Activated T-helper 2 cell treated with anti-CD3 and anti-CD28 coated beads, Interferon-gamma antibody, Interleukin-2, Interleukin-4, amounts not matched to agents 10 μg/mL and 5 μg/mL and 100 μg/mL, durations not matched to agents 14 hours and 24 hours and 36 hours (primary cell): ENCODE measurements at places on chromosomes 6 and 20.

DNA sequence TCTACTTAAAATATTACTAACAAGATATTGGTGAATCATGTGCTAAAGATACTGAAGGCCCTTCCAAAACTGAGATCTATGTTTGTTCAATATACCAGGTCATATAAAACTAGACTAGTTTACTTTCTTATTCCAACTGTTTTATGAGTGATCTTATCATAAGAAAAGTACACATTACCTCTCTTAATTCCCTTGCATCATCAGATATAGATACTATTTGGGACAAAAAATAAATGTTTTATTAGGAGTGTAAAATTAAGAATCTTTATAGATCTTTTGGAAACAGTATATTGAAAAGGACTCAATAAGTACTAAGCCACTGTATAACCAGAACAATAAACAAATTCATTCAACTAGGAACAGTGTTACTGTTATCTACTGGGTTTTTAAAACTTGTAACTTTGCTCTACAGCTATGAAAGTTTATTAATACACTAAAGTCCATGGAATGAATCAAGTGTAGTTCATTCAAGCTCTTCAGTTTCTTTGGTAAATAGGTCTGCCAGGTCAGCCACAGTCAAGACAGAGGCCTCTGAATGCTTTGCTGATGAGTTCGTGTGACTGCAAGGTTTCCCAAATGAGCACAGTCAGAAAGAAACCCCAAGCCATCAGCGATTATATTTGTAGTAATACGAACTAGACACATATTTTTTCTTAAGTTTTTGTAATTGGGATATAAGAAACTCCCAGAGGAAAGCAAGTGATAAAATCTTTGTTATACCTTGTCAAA is 71.8 kb upstream of the FBXO30 start:
- no peak for DNase-seq

DNA sequence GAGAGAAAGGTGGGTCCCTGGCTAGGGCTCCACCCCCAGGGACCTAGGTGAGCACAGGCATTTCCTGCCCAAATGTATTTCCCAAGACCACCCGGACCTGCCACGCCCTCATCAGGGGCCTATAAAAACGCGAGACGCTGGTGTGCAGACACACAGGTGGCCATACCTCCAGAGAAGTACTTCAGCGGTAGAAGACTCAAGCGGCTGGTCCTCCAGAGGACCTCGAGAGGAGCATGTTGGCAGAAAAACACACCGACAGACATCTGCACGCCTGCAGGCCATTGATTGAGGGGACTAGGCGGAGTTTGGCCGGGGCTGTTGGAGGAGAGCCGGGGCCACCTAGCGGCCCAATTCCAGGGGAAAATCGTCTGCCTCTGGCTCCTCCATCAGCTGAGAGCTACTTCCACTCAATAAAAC is 695.8 kb upstream of the MMS22L start:
- DNase-seq: no peak

DNA sequence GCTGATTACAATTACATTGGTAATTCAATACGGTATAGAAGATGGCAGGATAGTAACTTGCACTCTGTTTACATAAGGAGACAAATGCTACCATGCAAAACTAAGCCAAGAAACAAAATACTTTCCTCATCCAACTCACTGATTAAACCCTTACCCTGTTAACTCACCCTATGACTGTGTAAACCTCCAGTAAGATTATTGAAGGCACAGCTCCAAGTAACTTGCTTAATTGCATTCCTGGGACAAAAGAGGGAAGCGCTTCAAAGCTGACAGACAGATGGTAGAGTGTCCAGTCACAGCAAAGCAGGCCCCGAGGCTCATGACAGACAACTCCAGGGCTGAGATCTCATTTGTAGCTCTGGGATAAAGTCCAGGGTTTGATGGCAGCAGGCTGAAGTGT is 6.9 kb upstream of the KIF16B start:
- no peak for DNase-seq

DNA sequence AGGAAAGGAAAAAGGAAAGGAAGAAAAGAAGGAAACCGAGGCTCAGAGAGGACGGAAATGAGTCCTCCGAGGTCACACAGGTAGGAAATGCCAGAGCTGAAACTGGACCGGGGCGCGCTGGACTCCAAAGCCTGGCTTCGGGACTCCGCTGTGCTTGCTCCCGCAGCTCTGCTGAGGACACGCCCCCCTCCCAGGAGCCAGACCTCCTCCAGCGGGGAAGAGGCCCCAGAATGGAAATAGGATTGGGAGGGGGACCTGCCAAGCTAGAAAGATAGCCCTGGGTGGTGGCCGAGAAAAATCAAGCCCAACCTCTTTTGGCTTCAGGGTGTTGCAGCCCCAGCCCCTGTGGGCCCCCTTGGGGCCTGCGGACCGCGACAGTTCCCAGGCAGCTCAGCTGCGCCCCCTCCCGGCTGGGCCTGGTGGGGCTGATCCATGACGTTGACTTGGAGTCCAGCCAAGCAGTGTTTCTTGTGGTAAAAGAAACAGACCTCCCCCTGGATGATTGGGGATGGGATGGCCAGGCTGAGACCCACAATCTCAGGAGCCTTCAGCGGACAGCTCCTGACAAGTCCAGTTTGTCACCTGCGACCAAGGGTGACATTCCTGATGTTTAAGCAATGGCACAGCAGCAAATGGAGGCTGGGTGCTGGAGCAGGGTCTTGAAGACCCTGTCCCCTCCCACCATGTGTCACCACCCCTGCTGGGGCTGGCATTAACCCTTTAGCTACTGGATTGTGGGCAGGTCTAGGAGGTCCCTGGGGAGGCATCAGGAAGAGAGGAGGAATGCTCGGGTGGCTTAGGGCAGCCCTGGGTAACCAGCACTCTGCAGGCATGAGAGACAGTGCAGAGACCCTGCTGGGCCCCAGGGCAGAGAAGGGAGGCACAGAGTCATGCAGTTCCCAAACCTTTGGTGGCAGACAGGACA is 55.4 kb downstream of the RIPOR3 start:
- DNase-seq: peak; percentile 36

DNA sequence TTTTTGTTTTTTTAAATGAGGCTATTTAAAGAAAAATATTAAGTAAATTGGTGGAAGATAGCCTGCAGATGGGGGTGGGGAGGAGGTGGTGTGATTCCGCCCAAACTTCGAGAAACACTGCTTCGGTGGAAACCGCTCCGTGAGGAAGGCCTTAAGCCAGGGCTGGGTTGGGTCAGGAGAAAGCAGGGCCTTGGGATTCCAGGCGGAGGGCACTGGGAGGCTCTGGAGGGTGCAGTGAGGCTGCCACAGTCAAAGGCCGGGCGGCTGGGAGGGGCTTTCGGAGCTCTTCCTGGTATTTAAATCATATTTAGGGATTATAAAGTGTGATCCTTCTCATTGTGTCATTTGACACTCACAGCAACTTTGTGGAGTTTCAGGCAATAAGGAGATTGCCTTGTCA is 22.2 kb upstream of the SCRT2 start:
- no peak for DNase-seq

- DNase-seq: no peak
Observed at GRCh38 chr6:145829102-145829501, 14.5 kb upstream of the FBXO30 start.

DNA sequence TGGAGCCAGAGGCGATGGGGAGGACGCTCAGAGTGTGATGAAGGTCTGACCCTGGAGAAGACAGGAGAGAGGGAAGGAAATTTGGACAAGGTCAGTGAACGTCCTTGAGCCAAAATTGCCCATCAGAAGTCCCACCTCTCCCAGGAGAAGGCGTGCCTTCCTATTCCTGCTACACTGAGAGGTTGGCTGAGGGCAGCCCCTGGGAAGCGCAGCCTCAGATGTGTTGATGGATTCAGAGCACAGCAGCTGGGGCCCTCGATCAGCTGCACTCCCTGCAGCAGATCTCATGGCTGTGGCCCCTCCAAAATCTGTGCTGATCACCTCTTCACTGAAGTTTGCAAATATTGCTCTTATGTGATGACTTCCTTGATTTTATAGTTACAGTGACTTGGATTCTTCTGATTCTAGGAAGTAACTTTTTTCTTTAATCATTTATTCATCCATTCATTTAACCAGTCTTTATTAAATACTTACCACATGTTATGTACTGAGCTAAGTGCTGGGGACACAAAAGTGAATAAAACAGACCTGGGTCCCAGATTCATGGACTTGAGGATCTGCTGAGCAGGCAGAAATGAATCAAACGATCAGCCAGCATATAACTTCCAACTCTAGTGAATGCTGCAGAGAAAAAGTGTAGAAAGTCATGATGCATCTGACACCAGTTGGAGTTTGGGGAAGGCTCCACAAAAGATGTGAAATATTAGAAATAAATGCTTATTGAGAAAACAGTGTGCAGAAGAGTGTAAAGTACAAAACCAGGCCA is 69.6 kb upstream of the ARMC2 start:
- DNase-seq: no peak

DNA sequence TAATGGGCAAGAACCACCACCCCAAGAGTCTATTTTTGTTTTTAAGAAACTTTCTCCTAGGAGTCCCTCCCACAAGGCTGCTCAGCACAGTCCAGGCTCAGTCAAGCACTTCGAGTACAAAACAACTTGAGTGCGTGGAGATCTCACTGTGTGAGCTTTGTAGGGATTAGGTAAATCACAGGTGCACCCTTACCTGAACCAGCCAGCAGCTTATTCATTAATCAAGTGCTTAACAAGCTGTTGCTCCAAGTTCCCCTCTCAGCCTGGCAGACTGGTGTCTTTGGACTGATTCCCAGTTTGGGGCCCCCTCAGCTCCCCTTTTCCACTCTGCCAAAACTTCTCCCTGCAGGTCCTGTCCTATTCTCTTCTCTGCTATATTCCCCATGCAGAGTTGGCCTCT is 133.1 kb downstream of the LY86 start:
- no peak for DNase-seq
